ENCODE measurements at places on chromosomes 1 and 21.
A peak's percentile ranks its signal among the peaks of the same experiment; 100 is the strongest.

DNA sequence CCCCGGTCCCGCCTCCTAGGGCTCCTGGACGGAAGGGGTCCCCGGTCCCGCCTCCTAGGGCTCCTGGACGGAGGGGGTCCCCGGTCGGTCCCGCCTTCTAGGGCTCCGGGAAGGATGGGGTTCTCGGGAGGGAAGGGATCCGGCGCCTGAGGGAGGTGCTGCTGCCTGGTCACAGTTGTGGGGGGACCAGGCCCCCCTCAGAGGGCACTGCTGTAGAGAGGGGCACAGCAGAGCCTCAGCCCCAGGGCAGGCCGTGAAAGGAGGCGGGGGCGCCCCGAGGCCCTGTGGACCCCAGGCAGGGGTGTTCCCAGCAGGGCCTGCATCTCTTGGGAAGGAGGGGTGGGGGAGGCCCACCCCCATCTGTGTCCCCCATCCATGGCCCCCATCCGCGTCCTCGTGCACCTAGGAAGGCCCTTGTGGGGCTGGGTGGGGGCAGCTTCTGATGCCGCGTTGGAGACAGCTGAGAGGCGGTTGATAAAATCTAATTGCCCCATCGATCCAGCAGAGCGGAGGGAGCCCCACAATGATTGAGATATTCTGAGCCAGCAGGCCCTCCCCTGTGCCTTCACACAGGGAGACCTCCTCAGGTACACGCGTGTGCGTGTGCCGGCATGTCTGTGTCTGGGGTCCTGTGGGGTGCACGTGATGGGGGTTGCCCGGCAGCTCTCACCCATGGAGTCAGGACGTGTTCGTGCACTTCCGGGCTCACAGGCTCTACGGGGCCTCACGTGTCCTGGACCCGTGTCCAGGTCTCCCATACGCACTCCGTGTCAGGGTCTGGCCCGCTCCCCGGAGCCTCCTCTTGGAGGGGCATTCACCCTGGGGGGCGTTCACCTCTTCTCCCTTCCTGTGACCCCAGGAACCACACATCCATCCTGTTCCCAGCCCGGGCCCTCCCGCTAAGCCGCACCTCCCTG is 12.9 kb downstream of the SAMD11 start:
- no peak for DNase-seq

GRCh38 chr1:11550664-11551283 is 71.8 kb downstream of the DISP3 start:
- peak; percentile 35 for DNase-seq

- DNase-seq: no peak
These were observed 1705.3 kb downstream of the NCAM2 start for GRCh38 chr21:22703521-22703920.

GRCh38 chr1:246324711-246325110 is 182.4 kb downstream of the SMYD3 start:
- no peak for DNase-seq

DNA sequence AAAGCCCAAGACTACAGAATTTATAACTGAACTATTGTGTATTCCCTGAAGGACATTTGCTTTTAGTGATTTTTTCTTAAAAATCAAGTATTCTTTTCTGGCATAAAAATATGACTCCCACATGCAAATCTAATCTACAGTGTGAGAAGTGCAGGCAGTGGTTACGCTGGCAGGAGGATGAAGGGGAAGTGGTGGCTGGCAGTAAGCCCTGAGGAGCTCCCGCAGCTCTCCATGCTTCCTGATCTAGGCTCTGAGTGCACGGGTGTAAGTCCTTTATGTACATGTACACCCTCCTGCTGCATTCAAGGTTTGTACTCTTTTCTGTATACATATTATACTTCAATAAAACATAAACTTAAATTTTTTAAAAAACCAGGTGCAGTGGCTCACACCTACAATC is 67.5 kb upstream of the PRDX6 start:
- no peak for DNase-seq

- DNase-seq: no peak
These were observed 214.6 kb downstream of the GRIK1 start for GRCh38 chr21:29725025-29725736.

- no peak for DNase-seq
These were observed 287.4 kb upstream of the FMN2 start for GRCh38 chr1:239804266-239804665.

GRCh38 chr1:9239622-9240401 is 5.2 kb downstream of the H6PD start:
- DNase-seq: peak; percentile 78

- DNase-seq: no peak
These were observed 163.3 kb downstream of the TM2D1 start for GRCh38 chr1:61561666-61562065.

DNA sequence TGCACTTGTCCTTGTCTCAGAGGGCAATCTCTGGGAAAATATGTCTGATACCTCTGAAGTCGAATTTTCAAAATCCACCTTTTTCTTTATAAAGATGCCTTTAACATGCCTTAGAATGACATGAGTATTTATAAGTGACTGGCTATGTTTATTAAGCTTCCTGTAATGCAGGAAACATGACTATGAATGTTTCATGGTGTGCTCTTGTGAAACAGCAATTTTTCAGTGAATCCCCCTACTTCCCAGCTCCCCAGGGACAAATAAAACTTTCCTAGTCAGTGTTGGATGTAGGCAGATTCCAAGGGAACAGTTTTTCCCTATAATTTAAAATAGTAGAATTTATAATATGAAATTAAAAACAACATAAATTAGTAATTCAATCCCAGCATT is 437.0 kb downstream of the LMO4 start:
- DNase-seq: no peak

DNA sequence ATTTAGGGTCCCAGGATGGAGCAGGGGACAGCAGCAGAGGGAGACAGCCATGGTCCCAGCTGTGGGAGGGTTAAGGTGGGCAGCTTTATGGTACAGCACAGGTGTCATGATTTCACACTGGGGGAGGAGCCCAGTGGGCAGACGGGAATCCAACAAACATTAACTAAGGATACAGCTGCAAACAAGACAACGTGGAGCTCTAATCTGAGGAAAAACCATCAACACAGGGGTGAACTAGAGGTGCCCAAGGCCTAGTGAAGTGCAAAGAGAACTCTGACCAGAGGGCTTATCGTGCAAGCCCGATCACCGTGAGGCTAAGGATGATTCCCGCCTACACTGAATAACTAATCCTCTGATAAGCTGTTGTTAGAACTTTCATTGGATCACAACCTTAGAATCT is 18.7 kb downstream of the ECE1 start:
- DNase-seq: no peak

- no peak for DNase-seq
These were observed 16.2 kb downstream of the ZNF362 start for GRCh38 chr1:33272509-33272908.

GRCh38 chr21:38643404-38644023 is 145.2 kb upstream of the ERG start:
- no peak for DNase-seq

GRCh38 chr1:196651637-196652215 is at the start of gene CFH:
TSS of gene CFH (plus strand) at chr1:196652043. CDS start at chr1:196652118, 75 bp downstream.
- peak; percentile 38 for DNase-seq

DNA sequence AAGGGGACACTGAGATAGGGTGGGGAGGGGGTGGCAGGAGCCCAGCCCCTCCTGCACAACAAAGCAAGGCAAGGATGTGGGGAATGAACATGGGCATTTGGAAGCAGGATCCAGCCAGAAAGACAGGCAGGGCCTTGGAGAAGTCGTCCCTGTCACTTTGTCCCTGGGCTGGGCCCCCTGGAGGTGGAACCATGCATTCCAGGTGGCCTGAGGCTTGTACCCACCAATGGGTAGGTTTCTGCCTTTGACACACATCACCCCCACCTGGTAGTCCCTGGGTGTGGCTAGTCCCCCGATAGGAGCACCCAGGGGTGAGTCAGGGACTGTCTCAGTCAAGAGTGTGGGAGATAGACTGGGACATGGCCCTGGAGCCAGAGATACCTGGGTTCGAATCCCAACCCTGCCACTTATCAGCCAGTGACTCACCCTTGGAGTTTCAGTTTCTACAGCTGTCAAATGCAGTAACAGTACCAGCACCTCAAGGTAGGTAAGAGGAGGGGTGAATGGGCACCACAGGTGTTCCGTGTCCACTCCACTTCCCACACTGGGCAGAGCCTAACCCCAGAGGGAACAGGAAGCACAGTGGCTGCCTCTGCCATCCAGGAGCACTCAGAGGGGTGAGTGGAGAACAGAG is 10.0 kb downstream of the PLA2G2D start:
- no peak for DNase-seq

GRCh38 chr1:230852959-230853358 is 15.4 kb downstream of the C1orf198 start:
- DNase-seq: no peak

DNA sequence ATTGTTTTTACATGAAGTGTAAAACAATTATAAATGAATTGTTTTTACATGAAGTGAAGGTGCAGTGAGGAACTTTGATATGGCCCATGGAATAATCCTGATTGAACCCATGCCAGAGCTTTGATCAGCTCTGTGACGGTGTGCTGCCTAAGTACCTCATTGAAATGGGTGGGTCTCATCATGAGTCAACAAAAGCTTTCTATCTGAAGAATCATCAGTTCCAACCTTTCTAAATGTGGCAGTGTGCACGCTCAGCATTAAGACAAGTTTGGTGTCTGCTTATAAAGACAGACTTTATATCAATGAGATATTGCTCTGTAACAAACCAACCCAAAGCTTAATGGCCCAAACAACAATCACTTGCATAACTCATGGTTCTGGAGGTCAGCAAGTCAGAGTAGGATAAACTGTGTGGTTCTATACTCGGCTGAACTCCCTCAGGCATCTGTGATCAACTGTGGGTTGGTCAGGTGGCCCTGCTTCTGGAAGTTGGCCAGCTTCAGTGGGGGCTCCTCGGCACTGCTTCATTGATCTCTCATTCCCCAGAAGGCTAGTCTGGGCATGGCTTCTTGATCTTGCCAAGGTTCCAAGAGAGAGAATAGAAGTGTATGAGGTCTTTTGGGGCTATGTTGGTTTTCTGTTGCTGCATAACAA is 258.0 kb downstream of the LTN1 start:
- no peak for DNase-seq

DNA sequence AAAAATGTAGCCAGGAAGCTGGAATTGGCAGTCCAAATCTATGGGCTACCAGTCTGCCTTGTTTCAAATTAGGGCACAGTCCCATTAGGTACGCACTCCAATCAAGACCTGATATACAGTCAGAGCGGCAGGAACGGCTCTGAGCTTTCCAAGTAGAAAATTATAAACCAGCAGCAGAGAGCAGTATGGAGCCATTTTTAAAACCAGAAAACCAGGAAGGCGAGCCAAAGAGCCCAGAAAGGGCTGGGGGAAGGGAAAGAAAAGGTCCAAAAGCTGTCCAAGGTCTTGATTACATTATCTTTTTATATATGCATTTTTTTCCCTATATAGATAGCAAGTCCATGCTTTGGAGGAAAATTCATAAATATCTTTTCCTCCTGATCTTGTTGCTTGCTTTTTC is 719.0 kb downstream of the RWDD3 start:
- DNase-seq: no peak

DNA sequence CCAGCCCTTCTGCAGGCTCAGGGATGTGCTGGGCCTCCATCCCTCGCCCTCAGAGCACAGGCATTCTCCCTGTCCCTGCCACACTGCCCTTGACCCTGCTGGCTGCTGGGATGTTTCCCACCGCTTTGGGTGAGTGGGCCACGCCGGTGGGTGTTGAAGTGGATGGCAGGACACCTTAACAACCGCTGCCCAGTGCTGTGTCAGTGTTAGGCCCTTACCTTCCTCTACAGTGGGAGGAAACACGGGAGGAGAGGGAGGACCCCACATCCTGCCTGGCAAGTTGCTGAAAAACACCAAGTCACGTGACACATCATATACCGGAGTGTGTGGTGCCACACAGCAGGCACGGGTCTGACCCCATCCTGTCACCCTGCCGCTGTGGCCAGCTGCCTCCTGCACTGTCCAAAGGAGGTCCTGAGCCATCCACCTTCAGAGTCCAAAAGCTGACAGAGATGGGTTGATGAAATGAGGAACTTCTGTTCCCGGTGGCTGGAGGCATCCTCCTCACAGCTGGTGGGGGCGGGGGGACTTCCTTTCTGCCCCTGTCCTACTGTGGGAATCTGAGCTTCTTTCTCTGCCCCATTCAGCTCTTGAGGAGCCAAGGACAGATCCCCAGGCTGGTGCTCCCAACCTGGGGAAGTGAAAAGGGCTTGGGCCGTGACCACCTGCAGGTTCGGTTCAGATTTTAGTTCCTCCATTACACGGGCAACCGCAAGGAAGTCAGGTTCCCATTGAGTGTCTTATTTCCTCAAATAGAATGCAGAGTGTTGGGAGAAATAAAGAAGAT is 3.2 kb upstream of the THEMIS2 start:
- peak; percentile 83 for DNase-seq

GRCh38 chr1:160888926-160889325 is 3.9 kb upstream of the ITLN1 start:
- no peak for DNase-seq

DNA sequence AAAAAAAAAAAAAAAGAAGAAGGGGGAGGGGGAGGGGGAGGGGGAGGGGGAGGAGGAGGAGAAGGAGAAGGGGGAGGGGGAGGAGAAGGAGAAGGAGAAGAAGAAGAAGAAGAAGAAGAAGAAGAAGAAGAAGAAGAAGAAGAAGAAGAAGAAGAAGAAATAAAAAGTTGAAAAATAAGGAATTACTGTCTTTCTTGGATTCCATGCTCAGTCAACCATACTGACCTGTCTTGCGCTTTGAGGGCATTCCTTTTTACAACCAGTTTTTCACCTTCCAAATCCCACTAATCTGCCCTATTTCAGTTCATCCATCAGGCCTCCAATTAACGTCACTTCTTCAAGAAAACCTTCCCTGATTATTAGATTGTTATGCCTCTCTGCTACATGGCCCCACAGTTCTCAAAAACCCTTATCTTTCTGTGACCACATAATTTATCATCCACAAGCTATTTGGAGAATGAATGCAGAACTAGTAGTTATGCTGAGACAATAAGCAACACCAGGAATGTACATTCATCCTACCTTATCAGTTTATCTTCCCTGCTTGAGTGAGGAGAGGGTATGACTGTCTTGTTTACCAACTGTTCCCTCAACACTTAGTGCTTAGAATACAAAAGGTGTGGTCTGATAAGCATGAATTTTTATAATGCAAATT is 57.5 kb upstream of the GUCA2A start:
- no peak for DNase-seq

- DNase-seq: no peak
These were observed 3.8 kb upstream of the HES3 start for GRCh38 chr1:6239950-6240768.

GRCh38 chr21:25752416-25752815 is 17.6 kb downstream of the GABPA start:
- no peak for DNase-seq

- no peak for DNase-seq
These were observed 22.3 kb downstream of the MYBPH start for GRCh38 chr1:203153051-203153988.

- no peak for DNase-seq
These were observed 17.9 kb downstream of the VWA5B1 start for GRCh38 chr1:20308569-20308968.

Data from activated CD4-positive, alpha-beta T cell treated with anti-CD3 and anti-CD28 coated beads, Interleukin-2, amount 50 U/mL, for 16 hours (primary cell).